ENCODE measurements at places on chromosomes 2 and 18. TPM values are rescaled to one million over a fixed set of nuclear protein-coding genes. Genes with fewer than 3 reads are reported as not detected.
A peak's percentile ranks its signal among the peaks of the same experiment; 100 is the strongest.

The TSPYL6 gene
- total RNA-seq, result not detected

The KCNK3 gene
- not detected for total RNA-seq

The TET3 gene
- 6.2 TPM for total RNA-seq

DNA sequence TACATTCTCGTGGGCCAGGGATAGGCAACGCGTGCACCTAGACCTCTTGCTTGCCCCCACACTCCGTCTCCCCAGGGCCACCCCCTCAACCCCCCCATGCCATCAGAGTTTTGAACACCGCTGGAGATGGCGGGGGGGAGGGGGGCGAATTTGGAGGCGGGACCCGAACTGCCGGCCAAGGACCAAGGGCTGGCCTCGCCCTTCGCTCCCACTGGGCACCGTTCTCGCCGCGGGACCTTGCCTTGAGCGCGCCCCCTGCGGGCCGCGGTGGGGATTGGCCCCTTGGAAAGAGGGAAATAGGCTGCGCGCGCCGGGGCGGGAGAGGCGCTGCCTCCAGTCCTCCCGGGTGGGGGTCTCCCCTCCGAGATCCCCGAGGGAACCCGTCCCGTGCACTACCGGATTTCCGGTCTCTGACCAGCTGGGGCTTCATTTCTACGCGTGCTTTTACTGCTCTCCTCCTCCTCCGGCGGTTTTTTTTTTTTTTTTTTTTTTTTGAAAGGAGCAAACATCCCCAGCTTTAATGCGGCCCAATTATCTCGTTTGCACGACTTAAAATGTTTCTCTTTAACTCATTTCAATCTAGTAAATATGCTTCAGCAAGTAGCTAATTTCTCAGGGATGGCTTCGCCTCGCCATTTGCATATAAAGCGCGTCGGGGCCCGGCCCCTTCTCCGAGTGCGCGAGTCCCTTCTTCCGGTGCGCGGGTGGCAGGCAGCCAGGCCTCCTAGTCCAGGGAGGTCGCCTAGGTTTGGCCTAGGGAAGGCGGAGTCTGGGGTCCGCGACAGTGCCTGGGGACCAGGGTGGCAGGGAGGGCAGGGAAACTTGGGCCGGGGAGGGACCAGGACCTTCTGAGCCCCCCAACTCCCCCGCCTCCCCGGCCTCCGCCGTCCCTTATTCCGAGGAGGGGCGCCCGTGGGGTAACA, 10.0 kb upstream of the GBX2 start:
- H3K4me3 ChIP-seq, result peak overlapping the region; percentile 48
- DNase-seq, result peak; percentile 90
- H3K36me3 ChIP-seq, result no peaks in the 10 kb centered on the region
- peaks cover 97% of the 10 kb centered on the region for H3K27me3 ChIP-seq
- no peak overlapping the region for H3K27ac ChIP-seq
- H3K4me1 ChIP-seq, result peaks cover 11% of the 10 kb centered on the region

- no peaks in the 10 kb centered on the region for H3K4me1 ChIP-seq
- H3K36me3 ChIP-seq, result peaks cover 3% of the 10 kb centered on the region
- H3K27me3 ChIP-seq, result no peaks in the 10 kb centered on the region
- no peak overlapping the region for H3K4me3 ChIP-seq
- no peak for DNase-seq
- no peak overlapping the region for H3K27ac ChIP-seq
Measured at GRCh38 chr2:9914384-9915065, 37.0 kb upstream of the GRHL1 start.
